ENCODE measurements at places on chromosomes 4 and X.

DNA sequence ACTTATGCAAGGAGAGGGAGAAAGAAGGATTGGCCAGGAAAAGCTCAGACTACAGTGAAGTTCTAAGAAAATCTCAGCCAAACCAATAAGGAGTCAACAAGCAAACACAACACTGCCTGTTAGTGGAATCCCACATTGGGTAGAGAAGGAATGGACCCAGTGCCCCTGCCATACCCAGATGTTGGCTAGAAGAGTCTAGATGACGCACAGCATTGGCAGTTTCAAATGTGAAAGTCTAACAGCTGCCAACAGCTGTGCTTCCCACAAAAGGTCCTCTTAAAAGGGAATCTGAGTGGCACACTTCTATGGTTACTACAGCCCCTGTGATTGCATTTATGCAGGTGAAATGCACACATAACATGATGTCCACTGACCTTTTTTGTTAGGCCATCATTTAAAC is 37.2 kb upstream of the CPEB2 start:
- DNase-seq, result no peak

- no peak for DNase-seq
Observed at GRCh38 chr4:7168106-7168505, 24.2 kb upstream of the SORCS2 start.

GRCh38 chr4:98113012-98113411 is 30.3 kb downstream of the STPG2 start:
- DNase-seq, result peak; percentile 23

GRCh38 chrX:39008549-39008948 is 207.3 kb downstream of the MID1IP1 start:
- DNase-seq, result no peak

- no peak for DNase-seq
Observed at GRCh38 chrX:64229154-64229553, 1.3 kb downstream of the ASB12 start.

DNA sequence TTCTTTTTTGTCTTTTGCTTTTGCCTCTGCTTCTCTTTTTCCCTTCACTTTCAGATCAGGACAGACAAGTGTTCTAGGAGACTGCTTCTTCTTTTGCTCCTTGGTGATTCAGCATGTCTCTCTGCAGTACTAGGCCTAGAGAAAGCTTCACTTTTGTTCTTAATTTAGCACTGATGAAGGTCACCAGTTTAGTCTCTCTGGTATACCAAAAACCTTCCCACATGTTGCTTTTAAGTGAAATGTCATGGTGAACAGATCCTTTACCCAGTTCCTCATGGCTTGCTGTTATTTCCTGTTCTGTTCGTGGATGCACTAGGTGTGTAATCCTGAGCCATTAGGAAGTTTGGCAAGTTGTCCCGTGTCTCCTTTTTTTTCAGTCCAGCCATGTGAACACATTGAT is 53.3 kb downstream of the NBDY start:
- DNase-seq, result no peak

GRCh38 chr4:184706453-184706852 is 27.4 kb downstream of the CENPU start:
- no peak for DNase-seq

DNA sequence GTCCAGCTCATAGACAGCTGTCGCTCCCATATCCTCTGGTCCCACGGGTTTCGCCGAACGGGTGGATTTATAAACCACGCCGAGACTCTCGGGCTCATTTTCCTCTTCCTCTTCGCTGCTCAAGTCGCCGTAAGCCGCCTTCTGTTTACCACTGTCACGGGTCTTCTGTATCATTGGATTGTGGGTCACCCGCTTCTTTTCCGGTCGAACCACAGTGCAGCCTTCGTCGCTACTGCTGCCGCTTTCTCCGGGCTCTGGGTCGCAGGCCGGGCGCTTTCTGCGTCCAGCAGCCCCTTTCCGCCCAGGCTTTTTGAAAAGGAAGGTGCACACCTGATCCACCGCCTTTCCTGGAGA is 311 bp downstream of the RNF113A start:
- DNase-seq, result no peak

- DNase-seq, result peak; percentile 22
Observed at GRCh38 chr4:109648266-109648996, 54.8 kb downstream of the CASP6 start.

GRCh38 chrX:11960031-11960430 is 178.2 kb upstream of the FRMPD4 start:
- no peak for DNase-seq

DNA sequence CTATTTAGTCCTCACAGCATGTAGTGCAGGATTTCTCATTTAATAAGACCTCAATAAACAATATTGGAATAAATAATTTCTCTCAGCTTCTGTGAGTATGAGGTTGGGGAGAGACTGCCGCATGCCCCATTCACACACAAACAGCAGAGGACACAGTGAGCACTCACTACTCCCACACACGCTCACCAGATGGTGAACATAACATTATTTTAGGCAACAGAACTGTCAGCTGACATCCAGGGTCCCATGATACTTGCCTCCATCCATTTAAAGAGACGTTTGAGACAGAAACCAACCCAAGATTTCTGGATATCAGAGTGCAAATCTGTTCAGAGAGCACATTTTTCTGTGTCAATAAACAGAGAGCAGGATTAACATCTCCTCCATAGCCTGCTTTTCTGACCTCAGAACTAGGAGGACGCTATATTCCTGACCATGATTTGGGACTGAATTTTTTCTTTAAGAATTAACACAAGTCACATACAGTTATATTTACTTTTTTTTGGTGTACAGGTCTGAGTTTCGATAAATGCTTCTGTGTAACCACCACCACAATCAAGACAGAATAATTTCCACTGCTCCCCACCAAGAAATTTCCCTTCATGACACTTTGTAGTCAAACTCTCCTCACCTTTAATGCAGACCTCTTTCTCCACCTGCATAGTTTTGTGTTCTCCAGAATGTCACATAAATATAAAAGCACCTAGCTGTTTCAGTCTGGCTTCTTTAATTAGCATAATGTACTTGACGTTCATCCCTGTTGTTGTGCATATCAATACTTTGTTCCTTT is 16.7 kb downstream of the GPRIN3 start:
- no peak for DNase-seq

DNA sequence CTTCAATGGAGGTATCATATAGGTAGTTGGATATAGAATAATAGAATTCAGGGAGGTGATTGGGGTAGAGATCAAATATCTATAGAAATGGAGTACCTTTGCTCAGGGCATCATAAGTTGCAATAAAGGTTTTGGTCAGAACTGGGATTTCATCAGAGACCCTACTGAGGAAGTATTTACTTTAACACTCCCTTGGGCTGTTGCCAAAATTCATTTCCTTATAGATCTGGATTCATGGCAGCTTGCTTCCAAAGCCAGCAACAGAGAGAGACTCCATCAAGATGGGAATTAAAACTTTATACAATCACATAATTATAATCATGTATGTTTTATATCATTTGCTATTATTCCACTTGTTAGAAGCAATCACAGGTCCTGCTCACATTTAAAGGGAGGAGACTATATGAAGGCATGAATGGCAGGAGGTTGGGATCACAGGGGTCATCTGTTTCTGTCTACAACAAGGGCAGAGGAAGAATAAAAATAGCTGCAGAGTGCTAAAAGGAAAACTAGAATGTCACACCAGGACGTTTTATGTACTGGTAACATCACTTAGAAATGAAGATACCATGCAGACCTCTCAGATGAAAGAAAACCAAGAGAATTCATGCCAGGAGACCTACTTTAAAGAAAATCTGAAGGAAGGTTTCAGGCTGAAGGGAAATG is 902.1 kb upstream of the LCORL start:
- no peak for DNase-seq

DNA sequence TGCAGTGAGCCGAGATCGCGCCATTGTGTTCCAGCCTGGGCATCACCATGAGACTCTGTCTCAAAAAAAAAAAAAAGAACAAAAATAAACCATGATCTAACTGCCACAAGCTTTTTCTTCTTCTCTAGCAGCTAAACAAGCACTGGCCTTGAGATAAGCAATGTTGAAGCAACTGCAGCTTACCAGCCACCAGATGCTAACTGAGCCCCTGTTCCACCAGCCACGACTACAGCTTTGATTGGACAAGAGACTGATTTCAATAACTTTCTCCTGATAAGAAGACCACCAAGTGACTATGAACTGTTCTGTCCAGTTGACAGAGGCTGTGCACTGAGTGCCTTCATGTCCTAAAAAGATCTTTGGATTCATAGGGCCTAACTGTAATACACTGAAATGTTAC is 58.5 kb downstream of the DCTD start:
- no peak for DNase-seq

- DNase-seq, result no peak
Observed at GRCh38 chrX:10110984-10111363, 45.8 kb upstream of the CLCN4 start.

GRCh38 chr4:78627046-78627965 is 75.7 kb downstream of the ANXA3 start:
- DNase-seq, result no peak
